ENCODE measurements at places on chromosomes 7 and 10. TPM values are rescaled to one million over a fixed set of nuclear protein-coding genes. Genes with fewer than 3 reads are reported as not detected.
A peak's percentile ranks its signal among the peaks of the same experiment; 100 is the strongest.

DNA sequence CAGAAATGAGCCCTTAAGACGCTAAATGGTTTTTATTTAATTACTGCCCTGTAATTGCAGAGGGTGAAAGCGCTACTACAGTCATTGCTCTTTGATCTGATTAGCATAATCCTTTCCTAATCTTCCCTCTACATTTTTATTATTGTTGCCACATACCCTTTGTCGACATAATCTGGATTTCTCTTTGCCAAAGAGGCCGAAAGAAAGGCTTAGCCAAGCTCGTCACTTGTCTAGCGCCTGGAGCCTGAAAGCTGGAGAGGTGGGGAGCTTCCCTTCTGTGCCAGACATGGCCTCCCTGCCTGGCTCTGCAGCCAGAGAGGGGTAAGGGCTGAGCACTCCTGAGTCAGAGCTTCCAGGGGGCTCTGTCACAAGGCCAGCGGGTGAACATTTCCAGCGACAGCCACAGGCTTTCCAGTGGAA lies 145.9 kb downstream of the PRKAG2 start:
- DNase-seq, result no peak
- H3K27ac ChIP-seq, result no peak overlapping the region
- H3K4me1 ChIP-seq, result peaks cover 20% of the 10 kb centered on the region
- H3K36me3 ChIP-seq, result no peaks in the 10 kb centered on the region
- no peak overlapping the region for H3K4me3 ChIP-seq

DNA sequence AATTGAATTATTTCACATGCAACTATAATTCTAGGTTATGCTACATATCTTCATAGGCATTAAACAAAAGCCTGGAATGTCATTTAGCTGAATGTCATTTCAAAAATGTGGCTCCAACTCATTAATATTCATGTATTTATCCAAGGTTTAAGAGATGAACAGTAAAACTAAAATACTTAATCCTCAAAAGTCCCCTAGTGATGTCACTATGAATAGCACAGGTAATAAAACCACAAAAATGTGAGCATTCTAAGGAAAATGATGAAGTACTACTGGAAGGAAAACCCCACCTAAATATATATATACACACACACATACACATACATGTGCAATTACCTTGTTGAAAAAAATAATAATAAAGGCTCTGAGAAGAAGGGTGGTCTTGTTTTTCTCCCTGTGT lies 154.4 kb upstream of the ASAH2 start:
- no peaks in the 10 kb centered on the region for H3K36me3 ChIP-seq

GRCh38 chr10:48572414-48572813 lies 32.5 kb downstream of the ARHGAP22 start:
- no peaks in the 10 kb centered on the region for H3K27me3 ChIP-seq
- no peak overlapping the region for H3K4me3 ChIP-seq
- no peak for DNase-seq
- no peaks in the 10 kb centered on the region for H3K36me3 ChIP-seq
- H3K4me1 ChIP-seq, result no peaks in the 10 kb centered on the region
- H3K27ac ChIP-seq, result no peak overlapping the region

DNA sequence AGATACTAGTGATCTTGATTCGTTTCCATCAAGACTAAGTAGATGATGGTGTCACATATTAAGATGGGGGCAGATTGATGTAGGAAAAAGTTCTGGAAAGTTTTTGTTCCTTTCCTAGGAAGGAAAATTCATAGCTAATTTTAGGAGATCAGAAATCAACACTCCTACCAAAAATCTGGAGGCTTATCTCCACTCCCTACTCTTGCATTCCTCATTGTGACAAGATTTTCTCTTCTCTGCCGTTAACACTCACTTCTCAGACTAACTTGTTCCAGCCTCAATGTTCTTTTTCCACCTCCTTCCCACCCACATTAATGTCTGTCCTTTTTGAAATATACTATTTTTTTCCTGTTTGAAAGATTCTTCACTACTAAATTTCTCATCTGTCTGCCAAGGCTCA lies 851.9 kb upstream of the GHITM start:
- no peak overlapping the region for H3K27ac ChIP-seq
- no peaks in the 10 kb centered on the region for H3K27me3 ChIP-seq
- no peaks in the 10 kb centered on the region for H3K4me1 ChIP-seq
- H3K36me3 ChIP-seq, result no peaks in the 10 kb centered on the region
- no peak overlapping the region for H3K4me3 ChIP-seq

DNA sequence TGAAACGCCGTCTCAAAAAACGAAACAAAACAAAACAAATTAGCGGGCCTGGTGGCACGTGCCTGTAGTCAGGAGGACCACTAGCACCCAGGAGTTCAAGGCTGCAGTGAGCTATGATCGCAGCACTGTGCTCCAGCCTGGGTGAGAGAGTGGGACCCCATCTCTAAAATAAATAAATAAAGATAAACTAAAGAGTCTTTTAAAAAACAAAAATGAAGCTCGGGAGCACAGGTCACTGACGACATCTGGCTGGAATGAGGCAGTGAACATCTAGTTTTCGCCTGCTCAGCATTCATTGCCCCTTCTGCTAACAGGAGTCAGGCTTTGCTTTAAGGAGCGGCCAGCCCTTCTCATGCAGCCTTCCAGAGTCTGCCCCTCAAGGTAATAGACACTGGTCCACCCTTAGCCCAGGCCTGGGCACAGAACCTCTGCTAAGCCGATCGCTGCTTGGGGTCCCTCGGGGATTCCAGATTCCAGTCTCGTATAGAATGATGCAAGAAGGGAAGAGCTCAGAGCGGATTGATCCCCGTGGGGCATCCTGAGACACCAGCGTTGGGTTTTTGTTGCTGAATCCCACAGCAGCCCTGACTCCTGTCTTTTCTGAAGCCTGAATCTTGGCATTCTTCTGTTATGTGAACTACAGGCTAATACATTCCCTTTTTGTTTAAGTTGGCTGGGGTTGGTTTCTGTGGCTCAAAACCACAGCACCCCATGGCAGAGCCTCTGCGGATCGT lies 14.2 kb upstream of the FOXK1 start:
- H3K4me1 ChIP-seq, result no peaks in the 10 kb centered on the region
- H3K27me3 ChIP-seq, result no peaks in the 10 kb centered on the region
- DNase-seq, result no peak
- H3K36me3 ChIP-seq, result no peaks in the 10 kb centered on the region
- no peak overlapping the region for H3K4me3 ChIP-seq

- no peaks in the 10 kb centered on the region for H3K36me3 ChIP-seq
- H3K4me1 ChIP-seq, result peaks cover 3% of the 10 kb centered on the region
- no peak overlapping the region for H3K27ac ChIP-seq
Measured at GRCh38 chr10:129033340-129033739, 433.7 kb upstream of the MGMT start.

GRCh38 chr10:48450233-48450740 lies 143.8 kb downstream of the MAPK8 start:
- no peaks in the 10 kb centered on the region for H3K27me3 ChIP-seq
- H3K36me3 ChIP-seq, result no peaks in the 10 kb centered on the region
- no peak overlapping the region for H3K4me3 ChIP-seq

DNA sequence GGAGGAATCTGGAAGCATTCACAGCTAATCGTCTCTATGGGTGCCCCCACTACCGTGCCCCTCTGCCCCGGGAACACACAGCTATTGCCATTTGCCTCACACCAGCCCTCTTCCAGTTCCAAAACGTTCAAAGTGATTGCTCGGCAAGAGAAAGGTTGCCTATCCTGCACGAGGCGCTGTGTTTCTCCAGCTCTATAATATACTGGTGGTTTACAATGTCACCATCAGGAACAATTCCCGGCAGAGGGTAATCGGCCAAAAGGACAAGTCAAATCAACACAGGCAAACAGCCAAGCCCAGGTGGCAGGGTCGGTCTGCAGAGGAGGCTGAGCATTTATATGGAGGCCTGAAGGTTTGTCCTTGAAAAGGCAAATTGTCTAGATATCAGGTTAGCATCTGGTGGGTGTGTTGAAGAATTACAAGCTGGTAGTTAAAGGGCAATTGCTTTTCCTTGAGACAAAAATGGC lies 29.2 kb upstream of the TNS3 start:
- H3K36me3 ChIP-seq, result no peaks in the 10 kb centered on the region
- peak overlapping the region; percentile 52 for H3K27ac ChIP-seq
- DNase-seq, result no peak
- H3K4me1 ChIP-seq, result peaks cover 3% of the 10 kb centered on the region
- H3K27me3 ChIP-seq, result no peaks in the 10 kb centered on the region

DNA sequence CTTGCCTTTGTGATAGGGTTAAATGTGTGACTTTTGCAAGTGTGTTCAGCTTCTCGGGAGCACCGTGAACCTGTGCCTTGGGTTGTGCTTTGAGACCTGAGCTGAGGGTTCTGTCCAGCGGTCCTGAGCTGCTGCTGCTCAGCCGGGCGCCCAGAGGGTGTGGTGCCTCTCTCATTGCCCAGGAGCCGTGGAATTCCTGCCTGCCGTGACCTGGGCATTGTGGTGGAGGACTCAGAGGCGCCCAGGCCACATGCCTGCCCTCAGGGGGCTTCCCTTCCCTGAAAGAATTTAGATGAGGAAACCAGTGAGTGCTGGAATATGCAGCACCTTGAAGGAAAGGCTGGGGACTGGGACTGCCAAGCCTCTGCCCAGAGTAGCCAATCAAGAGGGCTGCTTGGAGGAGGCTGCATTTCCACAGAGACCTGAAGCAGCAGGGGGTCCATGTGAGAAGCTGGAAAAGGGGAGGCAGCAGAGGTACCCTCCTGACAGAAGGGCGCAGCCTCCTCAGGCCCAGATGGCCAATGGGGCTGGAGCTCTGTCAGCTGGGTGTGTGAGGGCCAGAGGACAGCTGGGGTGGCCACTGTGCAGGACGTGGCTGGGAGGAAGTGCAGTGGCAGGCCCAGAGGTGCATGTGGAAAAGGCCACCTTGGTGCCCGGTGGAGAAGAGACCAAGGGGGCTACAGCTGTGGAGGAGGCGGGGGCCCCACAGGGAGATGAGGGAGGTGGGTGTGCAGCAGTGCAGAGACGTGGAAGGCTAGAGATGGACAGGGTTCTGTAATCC lies 107.3 kb downstream of the NKX6-2 start:
- no peaks in the 10 kb centered on the region for H3K27me3 ChIP-seq
- peak; percentile 26 for DNase-seq

GRCh38 chr7:19815546-19815945 lies 42.1 kb upstream of the TMEM196 start:
- H3K4me3 ChIP-seq, result no peak overlapping the region
- DNase-seq, result no peak
- H3K4me1 ChIP-seq, result no peaks in the 10 kb centered on the region
- no peaks in the 10 kb centered on the region for H3K27me3 ChIP-seq

GRCh38 chr10:75904499-75905283 lies 473.3 kb downstream of the LRMDA start:
- H3K4me1 ChIP-seq, result no peaks in the 10 kb centered on the region
- no peaks in the 10 kb centered on the region for H3K36me3 ChIP-seq
- H3K27ac ChIP-seq, result no peak overlapping the region
- DNase-seq, result no peak

DNA sequence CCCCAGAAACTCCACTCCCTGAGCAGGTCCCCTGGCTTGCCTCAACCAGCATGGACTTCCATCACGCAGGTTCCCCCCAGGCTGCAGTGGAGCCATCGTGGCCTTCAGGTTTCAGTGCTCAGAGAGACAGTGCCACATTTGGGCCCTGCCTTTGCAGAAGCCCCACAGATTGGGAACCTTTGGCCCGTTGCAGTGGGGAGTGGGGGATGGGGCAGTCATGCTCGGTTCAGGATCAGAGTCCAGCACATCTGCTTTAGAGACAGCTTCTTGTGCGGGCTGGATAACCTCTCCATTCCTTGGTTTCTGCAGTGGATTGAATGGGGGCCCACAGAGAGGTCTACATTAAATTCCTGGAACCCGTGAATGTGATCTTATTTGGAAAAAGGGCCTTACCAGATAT lies 183.9 kb downstream of the EBF3 start:
- H3K36me3 ChIP-seq, result no peaks in the 10 kb centered on the region
- no peak overlapping the region for H3K4me3 ChIP-seq
- no peaks in the 10 kb centered on the region for H3K27me3 ChIP-seq
- DNase-seq, result no peak

GRCh38 chr10:5540080-5540479 lies 15.3 kb downstream of the CALML3 start:
- no peaks in the 10 kb centered on the region for H3K36me3 ChIP-seq
- peaks cover 6% of the 10 kb centered on the region for H3K4me1 ChIP-seq
- no peak overlapping the region for H3K4me3 ChIP-seq

- DNase-seq, result no peak
- H3K36me3 ChIP-seq, result peaks cover 82% of the 10 kb centered on the region
- no peaks in the 10 kb centered on the region for H3K27me3 ChIP-seq
- no peaks in the 10 kb centered on the region for H3K4me1 ChIP-seq
- H3K27ac ChIP-seq, result no peak overlapping the region
Measured at GRCh38 chr7:149727899-149728476, 45.4 kb downstream of the ZNF467 start.

GRCh38 chr10:108735380-108735779 lies 1187.9 kb downstream of the XPNPEP1 start:
- H3K4me1 ChIP-seq, result no peaks in the 10 kb centered on the region
- H3K27me3 ChIP-seq, result no peaks in the 10 kb centered on the region
- H3K27ac ChIP-seq, result no peak overlapping the region
- H3K4me3 ChIP-seq, result no peak overlapping the region
- no peaks in the 10 kb centered on the region for H3K36me3 ChIP-seq
- DNase-seq, result no peak

DNA sequence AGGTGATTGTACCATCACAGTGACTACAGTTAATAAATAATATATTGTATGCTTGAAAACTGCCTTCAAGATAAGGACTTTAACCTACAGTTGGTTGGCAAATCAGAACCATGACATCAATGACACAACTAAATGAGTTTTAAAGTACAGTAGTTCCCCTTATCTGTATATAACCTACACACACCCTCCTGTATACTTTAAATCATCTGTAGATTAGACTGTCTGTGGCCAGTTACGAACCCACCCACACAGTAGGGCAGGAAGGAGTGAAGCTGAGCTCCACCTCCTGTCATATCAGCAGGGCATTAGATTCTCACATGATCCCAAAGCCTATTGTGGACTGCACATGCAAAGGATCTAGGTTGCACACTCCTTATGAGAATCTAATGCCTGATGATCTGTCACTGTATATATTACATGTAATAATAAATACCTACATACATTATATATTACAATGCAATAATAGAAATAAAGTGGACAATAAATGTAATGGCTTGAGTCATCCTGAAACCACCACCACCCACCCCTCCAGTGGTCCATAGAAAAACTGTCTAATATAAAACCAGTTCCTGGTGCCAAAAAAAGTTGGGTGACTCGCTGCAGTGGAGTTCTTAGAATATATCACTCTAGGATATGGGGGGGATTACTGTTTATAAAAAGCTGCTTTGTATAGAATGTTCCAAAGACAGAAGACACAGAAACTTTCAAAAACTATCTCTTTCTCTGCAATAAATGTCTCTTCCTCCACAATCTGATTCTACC lies 5.6 kb downstream of the TPK1 start:
- no peak overlapping the region for H3K4me3 ChIP-seq
- peaks cover 6% of the 10 kb centered on the region for H3K4me1 ChIP-seq
- no peaks in the 10 kb centered on the region for H3K27me3 ChIP-seq
- DNase-seq, result no peak
- no peaks in the 10 kb centered on the region for H3K36me3 ChIP-seq

GRCh38 chr7:16347827-16348192 lies 73.5 kb downstream of the CRPPA start:
- peaks cover 4% of the 10 kb centered on the region for H3K4me1 ChIP-seq
- DNase-seq, result no peak
- no peak overlapping the region for H3K4me3 ChIP-seq
- no peak overlapping the region for H3K27ac ChIP-seq
- no peaks in the 10 kb centered on the region for H3K27me3 ChIP-seq

GRCh38 chr10:62899311-62899710 lies 83.1 kb upstream of the EGR2 start:
- no peak overlapping the region for H3K4me3 ChIP-seq
- no peaks in the 10 kb centered on the region for H3K36me3 ChIP-seq
- H3K27ac ChIP-seq, result no peak overlapping the region
- H3K27me3 ChIP-seq, result no peaks in the 10 kb centered on the region
- H3K4me1 ChIP-seq, result no peaks in the 10 kb centered on the region

The TAF5 gene
- total RNA-seq, result 4.6 TPM

The ACHE gene
- 2.9 TPM for total RNA-seq

The TFEC gene
- total RNA-seq, result 22.2 TPM

The GIMAP1 gene
- 11.7 TPM for total RNA-seq

The RNF148 gene
- total RNA-seq, result 7.9 TPM

The OPN1SW gene
- not detected for total RNA-seq

The DGKI gene
- not detected for total RNA-seq

The TMEM196 gene
- not detected for total RNA-seq
